ENCODE measurements at places on chromosomes 16 and 17.
A peak's percentile ranks its signal among the peaks of the same experiment; 100 is the strongest.

DNA sequence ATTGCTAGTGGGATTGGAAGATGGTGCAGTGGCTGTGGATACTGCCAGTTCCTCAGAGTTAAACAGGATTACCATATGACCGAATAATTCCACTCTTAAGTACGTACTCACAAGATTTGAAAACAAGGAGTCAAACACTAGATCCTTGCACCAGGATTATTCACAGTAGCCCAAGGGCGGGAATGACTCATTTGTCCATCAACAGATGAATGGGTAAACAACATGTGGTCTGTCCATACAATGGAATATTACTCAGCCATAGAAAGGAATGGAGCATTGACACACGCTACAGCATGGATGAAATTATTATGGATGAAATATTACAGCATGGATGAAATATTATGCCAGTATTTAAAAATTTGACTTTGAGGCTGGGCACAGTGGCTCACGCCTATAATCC is 9.1 kb upstream of the MAPK8IP3 start:
- H3K27me3 ChIP-seq = no peaks in the 10 kb centered on the region
- H3K4me1 ChIP-seq = no peaks in the 10 kb centered on the region
- H3K36me3 ChIP-seq = peaks cover 29% of the 10 kb centered on the region
- H3K27ac ChIP-seq = no peak overlapping the region
- no peak for DNase-seq
- no peak overlapping the region for H3K4me3 ChIP-seq

- no peak overlapping the region for H3K4me3 ChIP-seq
- DNase-seq = no peak
These were observed 18.7 kb upstream of the EVI2A start for GRCh38 chr17:31339906-31340661.

- H3K36me3 ChIP-seq = no peaks in the 10 kb centered on the region
- peak overlapping the region; percentile 91 for H3K27ac ChIP-seq
- peak overlapping the region; percentile 48 for H3K4me3 ChIP-seq
- H3K4me1 ChIP-seq = no peaks in the 10 kb centered on the region
- H3K27me3 ChIP-seq = no peaks in the 10 kb centered on the region
These were observed 30.8 kb upstream of the GAA start for GRCh38 chr17:80070375-80071115.

DNA sequence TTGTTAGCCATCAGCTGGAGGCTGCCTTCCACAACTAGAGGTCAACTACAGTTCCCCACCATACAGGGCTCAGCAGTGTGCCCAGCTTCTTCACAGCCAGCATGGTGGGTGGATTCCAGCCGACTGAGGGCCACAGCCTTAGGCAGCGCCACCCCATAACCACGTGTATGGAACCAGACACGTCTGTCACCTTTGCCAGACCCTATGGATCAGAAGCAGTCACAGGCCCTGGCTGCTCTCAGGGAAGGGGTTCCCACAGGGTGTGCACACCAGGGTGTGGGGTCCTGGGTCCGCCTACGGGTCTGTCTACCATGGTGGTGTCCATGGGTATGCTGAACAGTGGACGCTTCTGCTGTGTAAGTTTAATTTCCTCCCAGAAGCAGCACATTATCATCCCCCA is 265.0 kb upstream of the FOXF1 start:
- H3K4me1 ChIP-seq = no peaks in the 10 kb centered on the region
- H3K4me3 ChIP-seq = no peak overlapping the region
- no peak for DNase-seq
- H3K27ac ChIP-seq = no peak overlapping the region
- no peaks in the 10 kb centered on the region for H3K27me3 ChIP-seq
- H3K36me3 ChIP-seq = no peaks in the 10 kb centered on the region

GRCh38 chr17:69810326-69810965 is 264.6 kb upstream of the KCNJ16 start:
- DNase-seq = no peak
- H3K4me3 ChIP-seq = no peak overlapping the region
- no peaks in the 10 kb centered on the region for H3K36me3 ChIP-seq
- no peaks in the 10 kb centered on the region for H3K4me1 ChIP-seq
- no peak overlapping the region for H3K27ac ChIP-seq

DNA sequence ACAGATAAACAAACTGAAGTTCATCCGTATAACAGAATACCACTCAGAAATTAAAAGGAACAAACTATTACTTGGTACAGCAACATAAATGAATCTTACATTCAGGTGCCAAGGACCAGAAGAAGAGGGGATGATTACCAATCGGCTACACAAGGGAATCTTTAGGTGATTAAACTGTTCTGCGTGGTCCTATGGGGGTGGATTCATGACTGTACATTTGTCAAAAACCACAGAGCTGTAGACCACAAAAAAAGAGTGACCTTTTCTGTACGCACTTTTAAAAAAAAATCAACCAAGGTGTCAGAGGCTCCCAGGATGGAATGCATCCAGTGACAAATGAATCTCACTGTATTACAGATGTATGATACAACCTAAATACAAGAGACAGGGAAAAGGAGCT is 110.8 kb downstream of the CDYL2 start:
- no peaks in the 10 kb centered on the region for H3K27me3 ChIP-seq
- H3K4me1 ChIP-seq = no peaks in the 10 kb centered on the region
- DNase-seq = no peak

- no peaks in the 10 kb centered on the region for H3K4me1 ChIP-seq
- no peak for DNase-seq
These were observed 81.9 kb downstream of the AIPL1 start for GRCh38 chr17:6352801-6353560.

DNA sequence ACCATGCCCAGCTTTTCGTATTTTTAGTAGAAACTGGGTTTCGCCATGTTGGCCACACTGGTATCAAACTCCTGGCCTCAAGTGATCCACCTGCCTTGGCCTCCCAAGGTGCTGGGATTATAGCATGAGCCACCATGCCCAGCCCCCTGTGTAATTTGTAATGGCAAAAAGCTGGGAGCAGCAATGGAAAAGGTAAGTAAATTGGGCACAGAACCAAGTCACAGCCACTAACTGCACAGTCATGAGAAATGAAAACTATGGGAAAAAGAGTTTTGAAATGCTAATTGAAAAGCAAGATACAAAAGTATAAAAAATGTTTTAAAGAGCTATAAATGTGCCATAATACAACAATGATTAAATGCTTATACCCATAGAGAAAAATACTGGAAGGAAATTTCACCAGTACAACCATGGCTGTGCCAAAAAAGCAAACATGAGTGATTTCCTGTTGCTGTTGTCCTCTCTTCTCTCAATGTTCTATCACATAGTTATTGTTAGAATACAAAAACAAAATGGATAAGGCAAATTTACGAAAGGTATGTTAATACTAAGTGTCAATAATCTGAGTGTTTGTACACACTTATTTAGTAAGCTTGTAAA is 6.2 kb downstream of the NTAN1 start:
- H3K27ac ChIP-seq = peak overlapping the region; percentile 23
- DNase-seq = no peak
- H3K27me3 ChIP-seq = no peaks in the 10 kb centered on the region
- no peak overlapping the region for H3K4me3 ChIP-seq
- no peaks in the 10 kb centered on the region for H3K36me3 ChIP-seq

DNA sequence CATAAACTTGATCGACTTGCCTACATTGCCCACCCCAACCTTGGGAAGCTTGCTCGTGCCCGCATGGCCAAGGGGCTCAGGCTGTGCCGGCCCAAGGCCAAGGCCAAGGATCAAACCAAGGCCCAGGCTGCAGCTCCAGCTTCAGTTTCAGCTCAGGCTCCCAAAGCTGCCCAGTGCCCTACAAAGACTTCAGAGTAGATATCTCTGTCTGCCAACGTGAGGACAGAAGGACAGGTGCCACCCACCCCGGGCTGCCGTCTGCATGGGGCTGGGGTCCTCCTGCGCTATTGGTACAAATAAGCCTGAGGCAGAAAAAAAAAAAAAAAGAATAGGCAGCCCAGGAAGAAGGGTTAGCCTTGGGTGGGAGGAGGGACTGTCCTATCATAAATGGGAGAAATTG is 37.1 kb downstream of the DNAH2 start:
- no peak for DNase-seq
- no peaks in the 10 kb centered on the region for H3K36me3 ChIP-seq
- H3K27me3 ChIP-seq = no peaks in the 10 kb centered on the region
- H3K27ac ChIP-seq = no peak overlapping the region

- no peaks in the 10 kb centered on the region for H3K4me1 ChIP-seq
- no peaks in the 10 kb centered on the region for H3K27me3 ChIP-seq
- H3K4me3 ChIP-seq = no peak overlapping the region
- DNase-seq = no peak
These were observed 60.9 kb downstream of the CPPED1 start for GRCh38 chr16:12742741-12743140.

GRCh38 chr17:1773696-1774181 is 11.9 kb downstream of the SERPINF1 start:
- DNase-seq = no peak
- peaks cover 31% of the 10 kb centered on the region for H3K36me3 ChIP-seq
- no peaks in the 10 kb centered on the region for H3K27me3 ChIP-seq

DNA sequence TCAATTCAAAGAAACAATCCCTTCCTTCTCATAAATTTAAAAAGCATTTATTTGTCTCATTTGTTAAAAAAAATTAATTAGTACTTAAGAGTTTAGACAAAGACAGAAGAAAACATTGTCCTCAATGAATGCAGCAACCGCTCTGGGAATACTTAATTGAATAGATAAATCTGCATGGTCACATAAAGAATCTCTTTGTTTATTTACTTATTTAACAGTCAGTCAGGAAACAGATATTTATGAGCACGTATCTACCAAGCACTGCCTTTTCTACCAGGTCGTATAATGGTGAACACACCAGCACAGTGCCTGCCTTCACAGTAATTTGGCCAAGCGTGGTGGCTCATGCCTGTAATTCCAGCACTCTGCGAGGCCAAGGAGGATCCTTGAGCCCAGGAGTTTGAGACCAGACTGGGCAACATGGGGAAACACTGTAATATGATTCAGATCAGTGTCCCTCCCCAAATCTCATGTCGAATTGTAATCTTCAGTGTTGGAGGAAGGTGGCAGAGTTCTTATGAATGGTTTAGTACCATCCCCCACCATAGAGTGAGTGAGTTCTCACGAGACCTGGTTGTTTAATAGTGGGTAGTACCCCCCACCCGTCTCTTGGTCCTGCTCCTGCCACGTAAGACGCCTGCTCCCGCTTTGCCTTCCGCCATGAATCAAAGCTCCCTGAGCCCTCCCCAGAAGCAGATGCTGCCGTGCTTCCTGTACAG is 8.1 kb downstream of the WIPI1 start:
- H3K27me3 ChIP-seq = no peaks in the 10 kb centered on the region
- peaks cover 2% of the 10 kb centered on the region for H3K36me3 ChIP-seq
- no peak for DNase-seq

- no peak overlapping the region for H3K27ac ChIP-seq
- H3K4me1 ChIP-seq = peaks cover 2% of the 10 kb centered on the region
- H3K27me3 ChIP-seq = no peaks in the 10 kb centered on the region
- no peak overlapping the region for H3K4me3 ChIP-seq
- H3K36me3 ChIP-seq = peaks cover 7% of the 10 kb centered on the region
These were observed 68.7 kb downstream of the N4BP1 start for GRCh38 chr16:48541108-48541786.

GRCh38 chr17:17087424-17088015 is 45.3 kb downstream of the MPRIP start:
- peak overlapping the region; percentile 28 for H3K27ac ChIP-seq
- no peak overlapping the region for H3K4me3 ChIP-seq
- peaks cover 3% of the 10 kb centered on the region for H3K36me3 ChIP-seq
- no peaks in the 10 kb centered on the region for H3K27me3 ChIP-seq
- no peak for DNase-seq

- peaks cover 46% of the 10 kb centered on the region for H3K4me1 ChIP-seq
- H3K4me3 ChIP-seq = no peak overlapping the region
- no peak overlapping the region for H3K27ac ChIP-seq
These were observed 15.1 kb downstream of the MAP3K14 start for GRCh38 chr17:45301674-45302073.

- no peaks in the 10 kb centered on the region for H3K36me3 ChIP-seq
- no peaks in the 10 kb centered on the region for H3K4me1 ChIP-seq
- no peak overlapping the region for H3K27ac ChIP-seq
- H3K4me3 ChIP-seq = no peak overlapping the region
- no peaks in the 10 kb centered on the region for H3K27me3 ChIP-seq
These were observed 66.6 kb upstream of the CBX4 start for GRCh38 chr17:79905832-79906231.

- no peaks in the 10 kb centered on the region for H3K4me1 ChIP-seq
- H3K4me3 ChIP-seq = no peak overlapping the region
- H3K36me3 ChIP-seq = no peaks in the 10 kb centered on the region
- no peak for DNase-seq
- no peaks in the 10 kb centered on the region for H3K27me3 ChIP-seq
These were observed 154.4 kb downstream of the ABCC12 start for GRCh38 chr16:48001324-48001895.

GRCh38 chr16:47019568-47019967 is 46.1 kb upstream of the DNAJA2 start:
- no peak for DNase-seq
- H3K4me3 ChIP-seq = no peak overlapping the region
- H3K27me3 ChIP-seq = no peaks in the 10 kb centered on the region
- H3K4me1 ChIP-seq = no peaks in the 10 kb centered on the region

DNA sequence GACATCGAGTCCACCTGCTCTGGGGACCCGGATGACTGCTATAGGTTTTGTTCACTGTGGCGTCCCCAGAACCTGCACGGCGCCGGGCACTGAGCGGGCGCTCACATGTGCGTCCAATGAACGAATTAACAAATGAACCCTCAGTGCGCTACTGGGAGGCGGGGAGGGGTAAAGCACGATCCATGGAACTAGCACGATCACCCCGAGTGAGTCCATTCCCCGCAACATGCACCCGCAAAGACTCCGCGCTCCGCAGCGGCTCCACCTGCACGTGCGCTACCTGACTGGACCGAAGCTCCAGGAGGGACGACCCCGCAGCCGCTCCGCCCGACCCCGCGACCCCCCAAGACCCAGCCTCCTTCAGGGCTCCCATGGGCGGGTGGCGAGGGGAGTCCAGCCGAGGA is 491 bp downstream of the TRAP1 start:
- H3K4me3 ChIP-seq = peak overlapping the region; percentile 87
- H3K36me3 ChIP-seq = no peaks in the 10 kb centered on the region
- H3K4me1 ChIP-seq = peaks cover 2% of the 10 kb centered on the region
- H3K27ac ChIP-seq = peak overlapping the region; percentile 87
- H3K27me3 ChIP-seq = no peaks in the 10 kb centered on the region

- no peaks in the 10 kb centered on the region for H3K4me1 ChIP-seq
- no peak overlapping the region for H3K27ac ChIP-seq
- DNase-seq = no peak
- H3K27me3 ChIP-seq = no peaks in the 10 kb centered on the region
These were observed 74.7 kb downstream of the COG7 start for GRCh38 chr16:23378256-23378655.
